Activated CD4-positive, alpha-beta memory T cell treated with anti-CD3 and anti-CD28 coated beads for 36 hours (primary cell): ENCODE measurements at places on chromosomes 1 and 21. TPM values are rescaled to one million over a fixed set of nuclear protein-coding genes. Genes with fewer than 3 reads are reported as not detected.
A peak's percentile ranks its signal among the peaks of the same experiment; 100 is the strongest.

DNA sequence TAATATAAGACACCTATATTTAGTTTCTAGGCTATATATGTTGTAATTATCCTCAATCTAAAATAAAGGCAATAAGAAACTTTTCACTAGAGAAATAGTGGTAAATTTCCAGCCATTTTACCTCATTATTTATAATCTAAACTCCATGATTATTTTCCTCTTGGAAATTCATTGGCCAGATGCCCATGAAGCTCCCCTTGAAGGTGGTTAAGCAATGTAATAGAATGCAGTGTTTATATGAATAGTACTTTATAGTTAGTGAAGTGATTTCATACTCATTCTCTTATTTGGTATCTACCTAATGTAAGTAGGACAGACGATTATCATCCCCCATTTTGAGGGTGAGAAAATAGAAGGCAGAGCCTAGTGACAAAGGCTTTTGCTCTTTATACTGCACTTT, 26.5 kb downstream of the NFYC start:
- H3K27me3 ChIP-seq, result no peaks in the 10 kb centered on the region
- DNase-seq, result no peak
- H3K36me3 ChIP-seq, result peaks cover 5% of the 10 kb centered on the region
- no peak overlapping the region for H3K4me3 ChIP-seq
- H3K4me1 ChIP-seq, result peaks cover 41% of the 10 kb centered on the region

GRCh38 chr21:35922618-35923017, 137.7 kb downstream of the SETD4 start:
- no peaks in the 10 kb centered on the region for H3K4me1 ChIP-seq
- H3K4me3 ChIP-seq, result no peak overlapping the region
- H3K36me3 ChIP-seq, result peaks cover 1% of the 10 kb centered on the region
- DNase-seq, result no peak

- H3K36me3 ChIP-seq, result no peaks in the 10 kb centered on the region
- H3K27ac ChIP-seq, result no peak overlapping the region
- no peak overlapping the region for H3K4me3 ChIP-seq
Observed at GRCh38 chr1:171438441-171438840, 46.9 kb upstream of the PRRC2C start.

GRCh38 chr1:4171480-4172450, 271.7 kb upstream of the C1orf174 start:
- H3K36me3 ChIP-seq, result no peaks in the 10 kb centered on the region
- peak; percentile 3 for DNase-seq
- H3K4me1 ChIP-seq, result no peaks in the 10 kb centered on the region
- no peak overlapping the region for H3K4me3 ChIP-seq
- H3K27ac ChIP-seq, result no peak overlapping the region

- peak overlapping the region; percentile 67 for H3K27ac ChIP-seq
- H3K4me1 ChIP-seq, result peaks cover 33% of the 10 kb centered on the region
- H3K27me3 ChIP-seq, result no peaks in the 10 kb centered on the region
Observed at GRCh38 chr1:11730429-11730891, 5.5 kb upstream of the AGTRAP start.

DNA sequence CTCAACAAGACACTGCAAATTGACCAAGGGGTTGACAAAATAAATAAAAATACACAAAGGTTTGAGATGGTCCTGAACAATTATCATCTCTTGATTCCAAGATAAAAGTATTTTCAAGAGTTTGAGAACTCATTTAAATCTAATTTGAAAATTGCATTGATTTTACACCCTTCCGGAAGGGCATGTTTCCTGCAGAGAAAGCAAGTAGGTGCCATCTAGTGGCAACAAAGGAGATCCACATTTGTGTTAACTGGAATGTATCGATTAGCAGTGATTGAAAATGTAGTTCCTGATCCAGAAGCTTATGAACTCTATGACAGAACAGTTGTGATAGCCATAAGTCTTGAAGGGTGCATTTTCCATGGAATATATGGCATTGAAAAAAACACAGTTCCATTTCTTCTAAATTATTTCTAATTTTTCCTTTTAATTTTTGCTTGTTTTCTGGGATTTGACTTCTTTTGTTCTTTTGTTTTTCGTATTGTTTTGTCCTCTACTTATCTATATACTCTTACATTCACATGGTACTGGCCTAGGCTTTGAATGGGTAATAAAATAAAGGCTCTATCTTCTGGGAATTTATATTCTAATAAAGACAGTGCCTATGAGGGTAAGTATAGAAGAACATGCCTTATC, 143.7 kb downstream of the DNM3 start:
- H3K27me3 ChIP-seq, result peaks cover 1% of the 10 kb centered on the region
- H3K36me3 ChIP-seq, result no peaks in the 10 kb centered on the region
- no peaks in the 10 kb centered on the region for H3K4me1 ChIP-seq
- no peak overlapping the region for H3K4me3 ChIP-seq

GRCh38 chr1:67601955-67602354, 83.0 kb upstream of the GADD45A start:
- DNase-seq, result no peak
- H3K27ac ChIP-seq, result no peak overlapping the region
- H3K4me3 ChIP-seq, result no peak overlapping the region
- H3K27me3 ChIP-seq, result peaks cover 7% of the 10 kb centered on the region
- H3K4me1 ChIP-seq, result no peaks in the 10 kb centered on the region

GRCh38 chr1:61638296-61638695, 86.6 kb downstream of the TM2D1 start:
- H3K4me1 ChIP-seq, result peaks cover 9% of the 10 kb centered on the region
- no peak overlapping the region for H3K4me3 ChIP-seq

- H3K27ac ChIP-seq, result no peak overlapping the region
- no peak overlapping the region for H3K4me3 ChIP-seq
- H3K36me3 ChIP-seq, result peaks cover 3% of the 10 kb centered on the region
- H3K27me3 ChIP-seq, result no peaks in the 10 kb centered on the region
- peaks cover under 1% of the 10 kb centered on the region for H3K4me1 ChIP-seq
Observed at GRCh38 chr1:63601061-63601460, 7.8 kb downstream of the PGM1 start.

- peaks cover 9% of the 10 kb centered on the region for H3K4me1 ChIP-seq
- no peak for DNase-seq
- H3K27me3 ChIP-seq, result no peaks in the 10 kb centered on the region
- no peaks in the 10 kb centered on the region for H3K36me3 ChIP-seq
- H3K4me3 ChIP-seq, result no peak overlapping the region
- no peak overlapping the region for H3K27ac ChIP-seq
Observed at GRCh38 chr1:16926491-16927073, 4.9 kb downstream of the CROCC start.

DNA sequence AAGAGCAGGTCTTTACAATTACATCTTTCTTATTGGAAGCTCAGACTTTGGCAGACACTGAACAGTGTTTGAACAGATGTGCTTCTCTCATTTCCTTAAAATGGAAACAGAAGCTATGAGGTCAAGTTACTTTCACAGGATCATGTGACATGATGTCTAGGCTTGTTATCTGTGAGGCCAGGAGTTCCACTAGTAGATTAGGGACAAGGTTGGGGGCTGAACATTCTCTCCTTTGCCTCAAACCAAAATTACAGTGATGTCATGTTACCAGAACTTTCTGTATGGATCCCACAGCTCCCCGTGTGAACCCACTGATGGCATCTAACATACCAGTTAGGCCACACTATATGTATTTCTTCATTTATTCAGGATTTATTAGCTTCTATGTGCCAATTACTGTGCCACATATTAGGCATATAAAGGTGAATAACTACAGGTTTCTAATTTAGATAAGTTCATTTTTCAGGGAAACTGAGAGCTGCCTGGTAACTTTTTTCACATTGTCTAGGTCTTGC, 6.0 kb downstream of the DYNLT5 start:
- no peaks in the 10 kb centered on the region for H3K36me3 ChIP-seq
- no peak overlapping the region for H3K27ac ChIP-seq
- DNase-seq, result no peak
- no peak overlapping the region for H3K4me3 ChIP-seq
- no peaks in the 10 kb centered on the region for H3K4me1 ChIP-seq

DNA sequence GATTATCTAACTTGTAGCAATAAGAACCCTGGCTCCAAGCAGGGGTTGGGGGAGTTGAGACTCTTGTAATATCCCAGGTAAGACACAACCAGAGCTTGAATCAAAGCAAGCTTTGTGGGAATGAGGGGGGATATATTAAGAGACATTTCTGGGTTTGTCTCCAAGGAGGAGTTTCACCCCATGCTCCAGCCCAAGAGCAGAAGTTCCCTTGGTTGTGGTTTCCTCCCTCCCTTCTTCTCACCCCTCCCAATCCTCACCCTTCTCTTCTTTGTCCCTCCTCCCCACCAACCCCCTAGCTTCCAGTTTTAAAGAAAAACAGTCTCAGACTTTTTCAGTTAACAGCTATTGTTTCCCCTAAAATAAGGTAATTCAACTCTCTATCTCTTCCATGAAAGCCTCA, 11.9 kb downstream of the TRAF3IP3 start:
- no peak overlapping the region for H3K4me3 ChIP-seq
- H3K27ac ChIP-seq, result peak overlapping the region; percentile 69
- no peak for DNase-seq
- no peaks in the 10 kb centered on the region for H3K27me3 ChIP-seq

Gene RHOU
- 0.57 TPM for total RNA-seq

Gene BARHL2
- total RNA-seq, result not detected

Gene DNAJC6
- 3.9 TPM for total RNA-seq

Gene EDN2
- not detected for total RNA-seq
